ENCODE measurements at places on chromosomes 2 and 18.

DNA sequence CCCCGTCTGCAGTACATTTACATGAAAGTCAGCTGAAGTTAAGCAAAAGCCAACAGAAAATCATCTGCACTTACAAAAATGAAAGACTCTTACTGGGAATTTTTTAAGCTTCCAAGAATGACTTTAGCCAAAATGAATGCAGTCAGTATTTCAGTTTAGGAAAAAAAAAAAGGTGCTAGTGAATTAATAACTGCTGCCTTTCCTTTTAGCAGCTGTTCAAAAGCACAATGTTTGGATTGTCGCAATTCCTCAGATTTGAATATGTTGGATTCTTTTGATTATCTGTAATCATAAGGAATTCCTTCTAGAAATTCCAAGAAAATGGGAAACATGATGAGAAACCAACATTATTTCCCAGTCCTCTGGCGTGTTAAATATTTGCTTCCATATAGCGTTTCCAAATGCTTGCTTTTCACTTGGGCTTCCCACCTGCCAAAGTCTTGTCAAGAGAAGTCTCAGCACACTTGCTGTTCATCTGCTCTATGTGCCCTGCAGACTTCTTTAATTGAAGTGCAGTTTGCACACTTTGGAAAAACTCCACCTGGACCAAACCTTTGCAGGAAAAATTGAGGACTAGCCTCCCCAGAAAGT lies 653.0 kb upstream of the SLC39A10 start:
- no peak for DNase-seq

GRCh38 chr18:36397033-36397432 lies 99.5 kb downstream of the FHOD3 start:
- no peak for DNase-seq

GRCh38 chr2:164593959-164594358 lies 27.3 kb downstream of the GRB14 start:
- no peak for DNase-seq

- DNase-seq: no peak
Measured at GRCh38 chr18:77039196-77040130, 93.1 kb downstream of the MBP start.

- no peak for DNase-seq
Measured at GRCh38 chr2:158025255-158025996, 76.2 kb upstream of the UPP2 start.

GRCh38 chr2:134602666-134603065 lies 116.1 kb downstream of the TMEM163 start:
- DNase-seq: no peak

DNA sequence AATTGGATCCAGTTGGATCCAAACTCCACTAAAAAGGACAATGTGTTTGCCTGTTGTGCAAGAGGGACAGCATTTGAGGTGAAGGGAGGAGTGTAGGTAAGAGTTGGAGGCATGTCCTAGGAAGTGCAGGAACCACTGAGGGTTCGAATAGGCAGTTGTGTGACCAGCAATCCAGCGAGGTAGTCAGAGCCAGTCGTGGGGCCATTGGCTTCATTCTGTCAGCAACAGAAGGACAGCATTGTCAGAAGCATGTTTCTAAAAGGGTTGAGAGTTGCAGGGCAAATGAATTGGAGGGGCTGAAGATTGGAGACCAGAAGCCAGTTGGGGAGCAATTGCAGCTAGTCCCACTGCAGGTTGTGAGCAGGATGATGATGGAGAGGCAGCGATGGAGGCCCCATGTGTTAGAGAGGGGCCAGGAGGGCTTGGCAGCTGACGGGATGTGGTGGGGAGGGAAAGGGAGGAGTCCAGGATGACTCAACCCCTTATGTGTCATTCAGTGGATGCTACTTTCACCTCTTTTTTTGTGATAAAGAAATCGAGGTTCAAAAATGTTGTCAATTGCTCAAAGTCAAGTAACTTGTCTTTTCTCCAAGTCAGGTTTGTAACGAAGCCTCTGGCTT lies 96.7 kb upstream of the SIX3 start:
- DNase-seq: no peak

GRCh38 chr2:218091746-218092145 lies 22.7 kb downstream of the RUFY4 start:
- DNase-seq: no peak

DNA sequence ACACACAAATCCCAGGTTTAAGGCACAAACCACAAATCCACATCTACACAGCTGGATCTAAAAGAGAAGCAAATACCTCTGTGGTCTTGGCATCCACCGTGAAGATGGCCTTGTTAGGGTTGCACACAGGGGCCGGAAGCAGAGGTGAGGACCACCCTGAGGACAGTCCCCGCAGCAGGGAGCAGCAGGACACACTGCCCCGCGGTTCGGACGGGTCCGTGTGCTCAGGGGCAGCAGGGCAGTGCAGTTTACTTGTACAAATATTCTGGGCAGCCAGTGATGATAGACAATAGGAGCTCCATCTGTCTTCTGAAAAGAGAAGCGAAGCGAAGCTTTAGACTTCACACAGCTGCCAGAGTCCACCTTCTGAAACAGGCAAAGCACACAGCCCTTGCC lies 8.8 kb downstream of the PASK start:
- DNase-seq: no peak

- no peak for DNase-seq
Measured at GRCh38 chr2:111188681-111189080, 68.0 kb downstream of the BCL2L11 start.

DNA sequence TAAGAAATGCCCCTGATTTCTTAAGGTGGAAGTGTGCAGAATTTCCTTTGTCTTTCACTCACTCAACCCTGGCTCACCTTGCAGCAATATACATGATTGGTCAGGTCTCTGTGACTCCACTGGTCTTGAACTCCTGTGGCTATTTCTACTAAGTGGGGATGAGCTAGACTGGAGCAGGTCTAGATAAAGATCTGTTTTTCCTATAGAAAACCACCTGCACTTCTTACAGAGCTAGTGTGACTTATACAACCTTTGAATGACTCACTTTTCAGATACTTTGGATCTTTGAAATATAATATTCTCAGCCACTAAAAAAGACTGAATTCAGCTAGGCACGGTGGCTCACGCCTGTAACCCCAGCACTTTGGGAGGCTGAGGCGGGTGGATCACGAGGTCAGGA lies 98.5 kb upstream of the KCTD1 start:
- no peak for DNase-seq
